ENCODE measurements at places on chromosomes 2 and 18.

- no peak for DNase-seq
Observed at GRCh38 chr2:193542762-193543161, 1348.0 kb upstream of the TMEFF2 start.

- no peak for DNase-seq
Observed at GRCh38 chr2:23584054-23584745, 199.2 kb downstream of the KLHL29 start.

DNA sequence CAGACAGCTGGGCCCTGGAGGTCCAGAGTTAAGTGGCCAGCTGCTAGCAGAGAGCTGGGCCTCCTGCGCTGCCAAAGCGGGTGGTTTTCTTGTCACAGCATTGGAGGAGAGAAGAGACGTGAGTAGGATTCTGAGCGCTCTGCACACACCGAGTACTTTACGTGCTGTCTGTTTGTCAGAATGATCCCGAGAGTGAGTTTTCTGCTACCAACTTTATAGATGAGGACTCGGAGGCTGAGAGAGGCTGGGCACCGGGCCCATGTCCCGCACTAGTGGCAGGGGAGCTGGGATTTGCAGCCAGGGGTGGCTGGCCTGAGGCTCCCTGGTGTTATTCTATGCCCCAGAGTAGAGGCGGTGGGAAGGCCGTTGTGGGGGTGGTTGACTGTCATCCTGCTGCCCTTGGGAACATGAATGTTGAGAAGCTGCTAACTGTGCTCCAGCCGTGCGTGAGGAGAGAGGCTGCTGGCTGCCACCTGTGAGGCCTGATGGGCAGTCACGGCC is 36.3 kb upstream of the MBP start:
- no peak for DNase-seq

- no peak for DNase-seq
Observed at GRCh38 chr2:241237949-241238371, 49.5 kb downstream of the ANO7 start.

GRCh38 chr18:77173275-77174030 is 40.9 kb upstream of the MBP start:
- DNase-seq, result no peak

DNA sequence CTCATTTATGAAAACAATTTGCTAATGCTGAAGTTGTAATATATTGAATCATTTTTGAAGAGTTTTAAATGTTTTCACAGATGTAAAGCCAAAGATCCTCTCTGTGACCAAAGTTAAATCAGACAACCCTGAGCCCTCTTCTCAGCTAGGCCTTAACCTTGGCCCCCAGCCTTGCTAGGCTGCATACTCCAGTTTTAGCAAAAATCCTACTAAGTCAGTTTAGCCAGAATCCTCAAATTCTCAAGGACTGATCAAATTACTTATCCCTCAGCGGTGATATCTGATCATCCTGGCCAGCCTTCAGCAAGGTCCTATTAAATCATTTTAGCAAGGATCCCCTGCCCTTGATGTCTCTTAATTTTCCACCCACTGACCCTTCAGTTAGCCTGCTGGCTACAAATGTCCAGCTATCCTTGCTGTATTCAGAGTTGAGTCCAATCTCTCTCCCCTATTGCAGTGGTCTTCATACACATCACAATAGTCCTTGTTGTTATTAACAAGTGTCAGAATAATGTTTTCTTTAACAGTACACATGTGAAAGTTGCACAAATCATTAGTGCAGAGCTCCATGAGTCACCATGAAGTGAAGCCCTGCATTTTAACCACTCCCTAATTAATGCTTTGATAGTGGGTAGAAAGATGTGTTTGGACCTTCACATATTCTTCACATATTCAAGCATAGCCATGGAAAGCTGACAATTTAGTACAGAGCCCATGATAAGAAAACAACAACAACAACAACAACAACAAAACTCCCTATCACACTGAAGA is 206.4 kb downstream of the NBAS start:
- no peak for DNase-seq

DNA sequence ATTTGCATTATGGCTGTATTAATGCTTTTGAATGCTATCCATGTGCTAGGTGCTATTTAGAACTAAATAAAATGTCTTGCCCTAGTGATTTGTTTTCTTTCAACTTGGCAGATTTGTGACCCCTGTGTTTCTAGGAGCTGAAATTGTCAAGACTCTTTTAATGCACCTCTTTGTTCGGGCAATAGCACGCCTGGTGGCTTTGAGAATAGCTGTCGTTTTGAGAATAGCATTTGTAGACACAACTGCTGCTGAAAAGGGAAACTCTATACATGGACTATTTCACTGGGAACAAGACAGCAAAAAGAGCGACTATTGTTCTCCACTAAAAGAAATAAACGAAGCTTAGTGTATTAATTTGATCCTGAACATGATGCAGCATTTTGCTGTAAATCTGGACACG is 352.1 kb upstream of the ZNF521 start:
- DNase-seq, result no peak

GRCh38 chr2:86263956-86264355 is 64.7 kb downstream of the MRPL35 start:
- DNase-seq, result no peak

DNA sequence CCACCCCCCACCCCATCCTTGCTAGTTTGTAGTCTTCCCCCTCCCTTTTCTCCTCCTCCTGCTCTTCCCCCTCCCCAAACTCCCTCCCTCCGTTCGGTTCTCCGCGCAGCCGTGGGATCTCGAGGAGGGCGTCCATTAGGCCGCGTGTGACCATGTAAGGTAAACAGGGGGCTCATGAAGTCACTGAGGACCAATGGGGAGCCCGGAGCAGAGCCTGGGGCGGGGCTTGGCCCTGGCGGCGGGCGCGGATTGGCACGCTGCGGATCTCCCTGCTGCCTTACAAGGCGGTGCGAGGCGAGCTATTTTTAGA is 246 bp upstream of the KLF7 start:
- DNase-seq, result peak; percentile 97

- DNase-seq, result peak; percentile 56
Observed at GRCh38 chr2:236633775-236634560, 64.3 kb downstream of the ACKR3 start.

DNA sequence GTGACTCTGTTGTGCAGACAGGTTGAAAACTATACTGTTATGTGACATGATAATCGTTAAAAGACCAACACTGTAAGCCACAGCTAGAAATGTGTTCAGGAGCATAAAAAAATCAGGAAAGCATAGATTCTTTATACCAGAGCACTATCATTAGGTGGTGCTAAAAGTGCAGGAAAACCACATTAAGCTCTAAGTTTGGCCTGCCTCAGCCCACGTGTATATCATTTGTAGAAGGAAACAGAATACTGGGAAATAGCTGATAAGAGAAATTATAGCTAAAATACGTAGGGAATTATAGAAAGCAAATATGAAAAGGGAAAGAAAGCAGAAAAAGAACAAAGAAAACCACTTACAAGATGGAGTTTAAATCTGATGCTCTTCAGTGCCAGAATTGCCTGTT is 26.5 kb upstream of the C2orf74 start:
- DNase-seq, result peak; percentile 5

- no peak for DNase-seq
Observed at GRCh38 chr2:113777371-113777770, 20.9 kb upstream of the SLC35F5 start.

- DNase-seq, result no peak
Observed at GRCh38 chr2:95346738-95347671, 49.9 kb downstream of the KCNIP3 start.

- DNase-seq, result no peak
Observed at GRCh38 chr2:133139847-133140533, 428.3 kb downstream of the NCKAP5 start.

DNA sequence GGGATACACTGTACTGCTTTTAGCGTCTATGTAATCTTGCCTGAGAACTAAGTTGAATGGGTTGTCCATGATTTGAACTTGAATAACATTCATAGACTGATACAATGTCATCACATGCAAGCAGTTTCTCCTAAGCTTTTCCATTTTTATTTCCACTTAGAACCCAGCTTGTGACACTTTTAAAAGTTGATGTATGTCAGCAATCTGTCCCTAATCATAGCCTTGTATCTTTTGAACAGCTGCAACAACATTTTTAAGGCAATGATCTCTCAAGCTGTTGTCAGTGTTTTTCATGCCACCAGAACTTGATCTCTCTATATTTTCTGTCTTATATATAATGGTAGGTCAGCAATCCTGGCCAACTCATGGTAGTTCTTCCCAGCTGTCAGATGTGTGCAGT is 185.0 kb downstream of the DOK6 start:
- no peak for DNase-seq

- DNase-seq, result no peak
Observed at GRCh38 chr2:158716921-158717320, 78.2 kb upstream of the DAPL1 start.

DNA sequence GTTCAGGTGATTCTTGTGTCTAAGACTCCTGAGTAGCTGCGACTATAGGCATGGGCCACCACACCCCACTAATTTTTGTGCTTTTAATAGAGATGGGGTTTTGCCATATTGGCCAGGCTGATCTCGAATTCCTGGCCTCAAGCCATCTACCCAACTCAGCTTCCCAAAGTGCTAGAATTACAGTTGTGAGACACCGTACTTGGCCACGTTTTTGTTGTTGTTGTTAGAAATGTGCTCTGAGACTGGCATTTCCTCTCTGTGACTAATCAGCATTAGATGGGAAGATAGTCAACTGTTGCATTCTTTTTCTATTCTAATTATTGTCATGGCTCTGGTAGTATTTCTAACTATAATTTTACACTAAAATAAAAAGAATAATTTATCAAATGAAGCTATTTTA is 191.7 kb downstream of the CAMKMT start:
- no peak for DNase-seq

GRCh38 chr2:68906716-68907115 is 35.5 kb upstream of the BMP10 start:
- no peak for DNase-seq

GRCh38 chr2:101355401-101356054 is 31.8 kb downstream of the CREG2 start:
- DNase-seq, result no peak

DNA sequence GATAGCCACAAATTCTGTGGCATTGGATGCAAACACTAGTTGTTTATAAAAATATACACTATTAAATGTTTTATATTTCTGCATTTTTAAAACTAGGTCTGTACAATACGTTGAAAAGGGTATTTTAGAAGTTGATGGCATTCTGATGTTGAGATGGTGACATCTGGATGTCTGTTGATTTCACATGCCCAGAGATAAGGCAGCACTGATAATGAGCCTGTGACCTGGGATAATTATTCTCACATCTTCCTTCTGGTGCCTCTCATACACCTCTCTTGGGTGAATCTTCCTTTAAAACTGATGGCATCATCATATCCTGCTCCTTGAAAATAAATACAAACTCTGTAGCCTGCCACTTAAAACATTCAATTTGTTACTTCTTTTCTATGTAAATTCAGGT is 208.6 kb downstream of the NYAP2 start:
- DNase-seq, result no peak

- DNase-seq, result no peak
Observed at GRCh38 chr2:151287513-151288250, 1.8 kb downstream of the NMI start.

Data from right renal pelvis (tissue), 4 donors.